GM23248 (cell line): ENCODE measurements at places on chromosomes 3 and 15. TPM values are rescaled to one million over a fixed set of nuclear protein-coding genes. Genes with fewer than 3 reads are reported as not detected.

DNA sequence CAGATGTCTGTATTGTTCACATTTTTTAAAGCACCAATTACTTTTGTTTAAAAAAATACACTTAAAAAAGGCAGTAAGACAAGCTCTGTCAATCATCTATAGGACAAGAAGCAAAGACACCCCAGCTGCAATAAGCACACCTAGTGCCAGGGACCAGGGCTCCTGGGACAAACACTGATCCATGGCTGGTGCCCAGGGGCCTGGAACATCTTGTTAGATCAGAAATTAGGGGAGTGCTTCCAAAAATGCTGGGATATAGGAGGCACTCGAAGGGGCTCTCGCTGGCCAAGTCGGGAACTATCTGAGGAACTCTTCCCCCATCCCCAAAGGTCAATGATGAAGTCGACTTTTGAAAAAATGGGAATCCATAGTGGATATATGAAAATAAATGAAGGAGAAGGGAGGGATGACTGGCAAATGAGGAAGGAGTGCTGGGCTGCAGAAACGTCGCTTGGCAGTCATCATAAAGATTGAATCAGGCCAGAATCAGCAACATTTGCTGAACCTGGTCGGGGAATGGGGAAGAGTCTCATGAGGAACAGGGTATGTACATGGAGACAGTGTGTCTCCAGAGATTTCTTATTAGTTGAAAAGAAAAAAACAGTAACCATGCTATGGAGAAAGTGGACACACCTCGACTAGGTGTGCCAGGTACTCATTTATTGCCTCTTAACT, 28.5 kb downstream of the TSPAN3 start:
- no peak overlapping the region for H3K27ac ChIP-seq
- H3K27me3 ChIP-seq = no peaks in the 10 kb centered on the region
- H3K36me3 ChIP-seq = peaks cover 10% of the 10 kb centered on the region
- no peak for DNase-seq
- no peak overlapping the region for H3K4me3 ChIP-seq

DNA sequence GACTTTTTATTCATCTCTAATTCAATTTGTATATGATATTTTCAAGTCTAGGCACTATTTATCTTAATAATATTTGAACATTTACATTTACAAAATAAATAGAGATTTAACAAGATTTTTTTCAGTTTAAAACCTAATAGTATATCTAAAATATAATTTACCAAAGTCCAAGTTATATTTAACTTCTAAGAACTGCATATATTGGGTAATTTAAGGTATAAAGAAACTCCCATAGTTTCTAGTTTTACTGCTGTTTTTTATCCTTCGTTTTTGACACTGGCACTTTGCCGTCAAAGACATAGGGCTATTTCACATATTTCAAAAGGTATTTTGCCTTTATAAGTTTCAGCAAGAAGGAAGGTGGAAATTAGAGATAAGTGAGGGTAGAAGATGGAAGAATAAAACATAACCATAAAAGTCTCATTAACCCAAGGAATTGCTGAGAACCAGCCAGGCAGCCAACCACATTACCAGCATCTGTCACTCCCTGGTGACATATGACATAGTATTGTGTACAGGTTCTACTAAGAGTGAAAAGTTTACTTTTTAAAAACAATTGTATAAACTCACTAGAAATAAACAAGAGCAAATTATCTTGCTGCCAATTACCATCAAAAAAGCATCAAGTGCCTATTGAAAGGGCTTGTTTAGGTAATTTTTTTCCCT, 251.5 kb downstream of the NSUN3 start:
- no peak overlapping the region for H3K4me3 ChIP-seq
- H3K27me3 ChIP-seq = no peaks in the 10 kb centered on the region
- H3K36me3 ChIP-seq = no peaks in the 10 kb centered on the region
- no peak for DNase-seq

DNA sequence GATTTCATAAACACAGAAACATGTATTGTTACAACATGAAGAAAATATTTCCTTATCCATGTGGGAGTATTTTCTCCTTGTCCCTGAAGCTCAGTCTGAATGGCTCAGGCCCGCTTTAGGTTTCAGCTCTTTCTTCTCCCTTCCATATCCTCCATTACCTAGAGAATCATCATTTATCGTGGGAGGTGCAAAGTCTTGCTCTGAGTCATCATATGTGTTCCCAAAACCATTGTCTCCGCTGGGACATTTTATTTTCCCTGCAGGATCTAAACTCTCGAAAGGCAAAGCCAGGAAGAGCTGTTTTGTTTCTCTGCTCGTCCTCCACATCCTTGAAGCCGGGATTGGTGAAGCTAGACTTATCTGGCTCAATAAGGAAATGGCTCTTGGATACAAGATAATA, 571.2 kb downstream of the EDEM1 start:
- H3K27ac ChIP-seq = no peak overlapping the region
- no peak overlapping the region for H3K4me3 ChIP-seq
- DNase-seq = no peak

- H3K4me1 ChIP-seq = peaks cover 17% of the 10 kb centered on the region
- peak; percentile 80 for DNase-seq
- H3K27me3 ChIP-seq = no peaks in the 10 kb centered on the region
- H3K27ac ChIP-seq = peak overlapping the region; percentile 29; the same call in 1 of the 2 replicates
- peaks cover 62% of the 10 kb centered on the region for H3K36me3 ChIP-seq
- no peak overlapping the region for H3K4me3 ChIP-seq
Measured at GRCh38 chr3:113008117-113008516, 17.3 kb downstream of the GTPBP8 start.

ZPLD1 gene
- total RNA-seq = 0.22 TPM in 1 of 2 replicates, not detected in the other

DNA sequence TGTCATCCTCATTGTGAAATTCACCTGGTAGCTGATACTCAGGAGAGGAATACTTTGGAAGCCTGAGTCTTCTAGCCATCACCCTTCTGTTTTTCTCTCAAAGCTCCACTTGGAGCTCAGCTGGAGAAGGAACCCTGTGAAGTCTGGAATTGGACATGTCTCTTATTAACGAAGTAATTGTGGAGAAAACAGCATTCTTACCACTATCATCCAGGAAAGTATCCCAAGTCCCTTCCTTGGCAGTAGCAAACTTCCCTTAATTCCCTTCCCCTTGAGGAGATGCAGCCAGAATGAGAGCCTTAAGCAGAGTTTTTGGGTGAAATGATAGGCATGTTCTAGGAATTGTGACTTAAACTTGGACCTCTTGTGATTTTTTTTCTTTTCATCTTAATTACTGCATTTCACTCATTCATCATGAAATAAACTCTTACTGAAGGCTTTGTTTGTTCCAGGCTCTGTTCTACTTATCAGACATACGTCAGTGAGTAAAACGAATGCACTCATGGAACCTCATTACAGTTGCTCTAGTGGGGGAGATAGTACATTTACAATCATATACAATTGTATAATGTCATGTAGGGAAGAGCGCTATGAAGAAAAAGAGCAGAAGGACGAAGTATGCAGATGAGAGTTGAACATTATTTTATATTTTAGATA, 30.5 kb upstream of the TCF12 start:
- H3K27me3 ChIP-seq = no peaks in the 10 kb centered on the region
- no peaks in the 10 kb centered on the region for H3K36me3 ChIP-seq
- no peak for DNase-seq
- H3K27ac ChIP-seq = peak overlapping the region; percentile 89
- H3K4me3 ChIP-seq = peak overlapping the region; percentile 75

DNA sequence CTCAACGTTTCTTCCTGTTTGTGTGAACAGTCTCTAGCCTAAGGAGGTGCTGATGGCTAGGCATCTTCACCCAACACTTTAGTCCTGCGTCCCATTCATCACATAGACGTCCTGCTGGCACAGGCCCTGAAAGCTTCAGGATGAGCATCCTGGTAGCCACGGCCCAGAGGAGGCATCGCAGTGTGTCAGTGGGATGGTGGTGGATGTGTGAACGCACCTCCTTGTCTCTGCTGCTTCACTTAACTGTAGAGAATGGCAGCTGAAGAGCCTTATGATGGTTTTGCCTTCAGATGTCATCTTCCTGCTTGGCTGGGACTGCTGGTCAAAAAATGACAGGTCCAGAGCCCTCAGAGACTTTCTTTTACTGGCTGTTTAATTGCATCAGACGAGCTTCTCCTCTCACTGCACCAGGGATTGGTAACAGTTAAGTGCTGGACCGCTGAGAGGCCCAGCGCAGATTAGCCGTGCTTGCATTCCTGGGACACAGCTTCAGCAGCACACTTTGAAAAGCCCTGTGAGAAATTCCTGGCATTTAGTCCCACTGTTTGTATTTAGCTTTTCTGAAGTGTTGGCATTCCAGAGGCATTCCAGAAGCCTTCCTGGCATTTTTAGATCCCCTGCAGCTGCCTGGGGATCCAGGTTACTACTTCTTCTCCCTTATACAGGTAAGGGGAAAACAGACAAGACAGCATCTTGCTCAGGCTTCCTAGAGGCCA, 132.4 kb upstream of the PLXNA1 start:
- H3K27me3 ChIP-seq = no peaks in the 10 kb centered on the region
- no peak overlapping the region for H3K27ac ChIP-seq
- DNase-seq = peak; percentile 49
- no peak overlapping the region for H3K4me3 ChIP-seq

ALDH1L1 gene
- not detected in 2 replicates for total RNA-seq

DNA sequence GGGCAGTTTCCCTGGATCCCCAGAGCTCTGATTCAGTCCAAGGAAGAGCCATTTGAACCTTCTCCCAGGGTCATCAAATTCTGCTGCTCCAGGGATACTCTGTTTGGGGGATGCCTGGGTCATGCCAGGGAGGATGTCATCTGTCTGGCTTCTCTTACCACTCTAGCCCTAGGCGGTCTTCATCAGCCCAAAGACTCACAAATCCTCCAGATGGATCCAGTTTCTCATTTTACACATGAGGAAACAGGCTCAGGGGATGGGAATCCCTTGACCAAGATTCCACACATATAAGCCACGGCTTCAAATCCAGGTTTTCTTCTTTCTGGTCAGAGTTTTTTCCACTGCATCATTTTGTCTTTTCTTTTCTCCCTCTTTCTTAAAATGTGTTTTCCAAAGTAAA, 36.7 kb downstream of the SLC28A1 start:
- peaks cover 31% of the 10 kb centered on the region for H3K4me1 ChIP-seq
- peak overlapping the region; percentile 79 for H3K27ac ChIP-seq
- no peak overlapping the region for H3K4me3 ChIP-seq
- no peaks in the 10 kb centered on the region for H3K27me3 ChIP-seq

DNA sequence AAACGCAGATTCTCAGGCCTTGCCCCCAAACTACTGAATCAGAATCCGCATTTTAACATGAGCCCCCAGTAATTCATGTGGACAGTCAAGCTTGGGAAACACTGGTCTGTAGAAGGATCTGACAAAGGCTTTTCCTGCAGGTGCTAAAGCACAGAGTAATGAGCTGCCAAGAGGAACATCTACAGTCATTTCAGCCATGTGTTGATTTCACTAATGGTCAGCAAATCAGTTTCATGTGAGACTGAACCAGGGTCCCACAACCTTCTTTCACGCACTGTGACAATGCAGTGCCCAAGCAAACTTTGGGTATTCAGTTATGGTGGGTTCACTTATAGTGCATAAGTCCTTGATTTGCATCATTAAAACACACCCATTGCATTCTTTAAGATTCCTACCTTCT, 237.6 kb downstream of the TUSC7 start:
- H3K4me3 ChIP-seq = no peak overlapping the region
- DNase-seq = no peak
- H3K27ac ChIP-seq = no peak overlapping the region
- H3K36me3 ChIP-seq = no peaks in the 10 kb centered on the region

IQCH gene
- total RNA-seq = 1.8 and 4.1 TPM in 2 replicates

DNA sequence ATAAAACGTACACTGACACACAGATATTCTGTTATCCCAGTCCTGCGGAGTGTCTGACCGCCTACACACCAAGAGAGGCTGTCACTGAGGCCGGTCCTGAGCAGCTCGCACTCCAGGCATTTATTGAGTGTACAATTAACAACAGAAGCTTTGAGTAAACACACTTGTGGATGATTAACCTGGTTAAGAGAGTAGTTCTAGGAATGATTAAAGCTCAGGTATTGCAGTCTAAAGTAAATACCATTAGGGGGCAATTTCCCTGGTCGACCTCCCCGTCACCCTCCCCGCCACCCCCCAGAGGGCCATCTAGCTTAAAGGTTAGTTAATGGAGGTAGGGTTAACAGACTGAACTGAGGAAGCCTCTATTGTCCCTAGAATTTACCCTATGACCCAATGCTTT, 1278.5 kb downstream of the NSUN3 start:
- no peak overlapping the region for H3K27ac ChIP-seq
- DNase-seq = no peak
- no peaks in the 10 kb centered on the region for H3K27me3 ChIP-seq
- H3K4me1 ChIP-seq = no peaks in the 10 kb centered on the region

TRAIP gene
- 4.5 and 6.6 TPM in 2 replicates for total RNA-seq

GRCh38 chr15:70503073-70503745, 260.1 kb downstream of the UACA start:
- H3K4me3 ChIP-seq = no peak overlapping the region
- H3K4me1 ChIP-seq = peaks cover 39% of the 10 kb centered on the region
- H3K27ac ChIP-seq = no peak overlapping the region
- no peaks in the 10 kb centered on the region for H3K36me3 ChIP-seq
- H3K27me3 ChIP-seq = 0 out of 2 replicates have a peak, but pooled peaks cover 5% of the 10 kb centered on the region
- DNase-seq = no peak

DNA sequence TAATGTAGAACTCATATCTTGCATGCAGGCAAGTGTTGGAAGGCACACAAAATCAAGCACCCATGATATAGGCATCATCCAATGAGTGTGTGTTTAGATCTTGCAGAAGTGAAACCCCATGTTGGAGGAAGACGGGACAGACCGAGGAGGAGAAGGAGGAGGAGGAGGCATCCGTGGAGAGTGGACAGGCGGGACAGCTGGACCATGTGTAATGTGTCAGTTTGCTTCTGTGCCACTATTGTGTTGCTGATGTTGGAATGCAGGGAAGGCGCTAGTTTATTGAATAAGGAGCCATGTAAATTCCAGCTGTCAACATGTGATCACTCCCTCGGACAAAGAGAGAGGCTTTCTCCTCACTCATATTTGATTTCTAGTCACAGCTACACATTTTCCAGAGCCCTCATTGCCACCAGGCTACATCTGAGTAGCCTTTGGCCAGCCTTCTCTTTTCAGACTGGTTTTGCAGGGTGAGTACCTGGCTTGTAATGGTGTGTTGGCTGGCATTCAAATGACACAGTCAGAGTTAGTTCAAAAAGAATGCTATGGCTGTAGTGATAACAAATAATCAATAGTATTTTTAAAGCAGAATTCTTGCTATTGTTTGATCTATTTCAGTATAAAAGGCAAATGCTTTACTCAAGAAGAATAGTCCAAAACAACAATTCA, 1037.6 kb upstream of the NR2F2 start:
- H3K4me3 ChIP-seq = no peak overlapping the region
- DNase-seq = no peak
- no peak overlapping the region for H3K27ac ChIP-seq
- no peaks in the 10 kb centered on the region for H3K4me1 ChIP-seq

DNA sequence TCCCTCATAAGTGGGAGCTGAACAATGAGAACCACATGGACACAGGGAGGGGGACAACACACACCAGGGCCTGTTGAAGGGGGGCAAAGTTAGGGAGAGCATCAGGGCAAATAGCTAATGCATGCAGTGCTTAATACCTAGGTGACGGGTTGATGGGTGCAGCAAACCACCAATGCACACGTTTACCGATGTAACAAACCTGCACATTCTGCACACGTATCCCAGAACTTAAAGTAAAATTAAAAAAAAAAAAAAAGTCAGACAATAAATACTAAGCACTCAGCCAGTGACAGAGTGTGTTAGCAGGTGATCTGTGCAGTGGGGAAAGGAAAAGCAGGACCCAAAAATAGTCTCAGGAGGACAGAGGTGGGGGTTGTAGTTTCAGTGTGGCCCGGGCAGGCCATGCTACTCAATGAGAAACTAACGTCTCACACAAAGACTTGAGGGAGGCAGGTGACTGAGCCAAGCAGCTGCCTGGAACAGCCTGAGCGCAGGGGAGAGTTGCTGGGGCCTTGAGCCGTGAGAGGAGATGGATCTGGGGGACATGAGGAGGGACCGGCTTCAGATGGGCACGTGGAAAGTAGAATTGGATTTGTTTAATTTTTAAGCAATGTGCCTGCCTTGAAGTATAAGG, 18.4 kb downstream of the ANKDD1A start:
- no peak for DNase-seq
- no peak overlapping the region for H3K27ac ChIP-seq
- no peaks in the 10 kb centered on the region for H3K27me3 ChIP-seq
- no peaks in the 10 kb centered on the region for H3K4me1 ChIP-seq
- H3K36me3 ChIP-seq = no peaks in the 10 kb centered on the region
